Panc1 (cell line): ENCODE measurements at places on chromosomes 3 and 15. TPM values are rescaled to one million over a fixed set of nuclear protein-coding genes. Genes with fewer than 3 reads are reported as not detected.

GRCh38 chr3:98012979-98013378 is 22.1 kb downstream of the GABRR3 start:
- no peaks in the 10 kb centered on the region for H3K4me1 ChIP-seq
- H3K27me3 ChIP-seq, result no peaks in the 10 kb centered on the region; the same call in 1 of the 2 replicates
- H3K27ac ChIP-seq, result no peak overlapping the region
- no peaks in the 10 kb centered on the region for H3K36me3 ChIP-seq

- no peaks in the 10 kb centered on the region for H3K27me3 ChIP-seq
- H3K27ac ChIP-seq, result no peak overlapping the region
Measured at GRCh38 chr15:39565851-39566250, 15.0 kb upstream of the THBS1 start.

GRCh38 chr3:17740721-17741141 is 1.7 kb downstream of the TBC1D5 start:
- peak overlapping the region; percentile 66 for H3K4me3 ChIP-seq
- H3K27ac ChIP-seq, result peak overlapping the region; percentile 96
- DNase-seq, result peak; percentile 61
- no peaks in the 10 kb centered on the region; the same call in 1 of the 2 replicates for H3K36me3 ChIP-seq
- H3K4me1 ChIP-seq, result peaks cover 11% of the 10 kb centered on the region

GRCh38 chr3:77468626-77469020 is 428.7 kb downstream of the ROBO2 start:
- no peaks in the 10 kb centered on the region for H3K36me3 ChIP-seq
- no peak for DNase-seq
- no peaks in the 10 kb centered on the region for H3K4me1 ChIP-seq
- H3K4me3 ChIP-seq, result no peak overlapping the region
- no peaks in the 10 kb centered on the region for H3K27me3 ChIP-seq

- H3K27ac ChIP-seq, result no peak overlapping the region
- no peaks in the 10 kb centered on the region for H3K36me3 ChIP-seq
- H3K27me3 ChIP-seq, result no peaks in the 10 kb centered on the region
- no peaks in the 10 kb centered on the region for H3K4me1 ChIP-seq
- H3K4me3 ChIP-seq, result no peak overlapping the region
Measured at GRCh38 chr3:17810759-17811158, 68.3 kb upstream of the TBC1D5 start.

DNA sequence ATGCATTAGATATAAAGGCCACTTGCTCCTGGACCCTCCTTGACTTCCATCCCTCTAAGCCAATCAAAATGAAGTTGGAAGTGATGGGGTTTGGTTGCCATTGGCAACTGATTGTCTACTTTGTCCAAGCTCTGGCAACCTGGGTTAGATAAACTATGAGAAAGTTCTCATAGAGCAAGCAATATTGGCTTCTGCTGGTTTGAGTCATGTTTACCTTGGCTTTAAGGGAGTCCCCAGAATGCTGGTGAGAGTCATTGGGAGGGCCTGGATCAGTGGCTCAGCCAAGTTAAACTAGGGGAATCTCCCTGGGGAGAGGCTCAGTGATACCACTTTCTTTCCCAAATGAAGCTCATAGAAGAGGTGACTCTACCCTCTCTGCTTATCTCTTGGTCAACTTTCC is 176.3 kb upstream of the ROPN1 start:
- no peaks in the 10 kb centered on the region for H3K36me3 ChIP-seq
- H3K27ac ChIP-seq, result no peak overlapping the region
- H3K4me3 ChIP-seq, result no peak overlapping the region
- H3K4me1 ChIP-seq, result no peaks in the 10 kb centered on the region

DNA sequence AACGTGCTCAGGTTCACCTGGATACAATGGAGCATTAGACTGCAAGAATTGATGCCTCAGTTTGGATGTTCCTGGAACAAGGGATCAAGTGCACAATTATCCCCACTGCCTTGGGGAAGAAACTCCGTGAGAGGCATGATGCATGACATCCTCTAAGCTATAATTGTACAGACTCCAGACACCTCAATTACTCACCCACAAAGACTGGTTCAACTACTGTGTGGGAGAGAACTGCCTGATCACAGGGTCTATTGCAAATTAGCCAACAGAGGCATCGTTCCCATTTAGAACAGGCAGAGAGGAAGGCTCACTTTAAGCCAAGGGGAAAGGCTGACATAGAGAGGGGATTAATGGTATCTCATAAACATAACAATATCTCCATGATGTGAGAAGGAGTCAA is 43.5 kb downstream of the ARRDC4 start:
- no peaks in the 10 kb centered on the region for H3K27me3 ChIP-seq
- H3K4me1 ChIP-seq, result no peaks in the 10 kb centered on the region
- no peaks in the 10 kb centered on the region for H3K36me3 ChIP-seq

- H3K4me1 ChIP-seq, result no peaks in the 10 kb centered on the region
- DNase-seq, result no peak
- H3K36me3 ChIP-seq, result no peaks in the 10 kb centered on the region
- no peaks in the 10 kb centered on the region for H3K27me3 ChIP-seq
- no peak overlapping the region for H3K4me3 ChIP-seq
Measured at GRCh38 chr3:43185274-43185982, 79.5 kb upstream of the POMGNT2 start.

GRCh38 chr3:176354843-176355242 is 842.4 kb downstream of the TBL1XR1 start:
- no peaks in the 10 kb centered on the region for H3K27me3 ChIP-seq
- no peaks in the 10 kb centered on the region for H3K36me3 ChIP-seq
- H3K27ac ChIP-seq, result no peak overlapping the region

- H3K4me3 ChIP-seq, result no peak overlapping the region
- H3K4me1 ChIP-seq, result peaks cover 2% of the 10 kb centered on the region; the same call in 1 of the 2 replicates
- DNase-seq, result no peak
Measured at GRCh38 chr3:132641837-132642538, 17.6 kb downstream of the ACAD11 start.

DNA sequence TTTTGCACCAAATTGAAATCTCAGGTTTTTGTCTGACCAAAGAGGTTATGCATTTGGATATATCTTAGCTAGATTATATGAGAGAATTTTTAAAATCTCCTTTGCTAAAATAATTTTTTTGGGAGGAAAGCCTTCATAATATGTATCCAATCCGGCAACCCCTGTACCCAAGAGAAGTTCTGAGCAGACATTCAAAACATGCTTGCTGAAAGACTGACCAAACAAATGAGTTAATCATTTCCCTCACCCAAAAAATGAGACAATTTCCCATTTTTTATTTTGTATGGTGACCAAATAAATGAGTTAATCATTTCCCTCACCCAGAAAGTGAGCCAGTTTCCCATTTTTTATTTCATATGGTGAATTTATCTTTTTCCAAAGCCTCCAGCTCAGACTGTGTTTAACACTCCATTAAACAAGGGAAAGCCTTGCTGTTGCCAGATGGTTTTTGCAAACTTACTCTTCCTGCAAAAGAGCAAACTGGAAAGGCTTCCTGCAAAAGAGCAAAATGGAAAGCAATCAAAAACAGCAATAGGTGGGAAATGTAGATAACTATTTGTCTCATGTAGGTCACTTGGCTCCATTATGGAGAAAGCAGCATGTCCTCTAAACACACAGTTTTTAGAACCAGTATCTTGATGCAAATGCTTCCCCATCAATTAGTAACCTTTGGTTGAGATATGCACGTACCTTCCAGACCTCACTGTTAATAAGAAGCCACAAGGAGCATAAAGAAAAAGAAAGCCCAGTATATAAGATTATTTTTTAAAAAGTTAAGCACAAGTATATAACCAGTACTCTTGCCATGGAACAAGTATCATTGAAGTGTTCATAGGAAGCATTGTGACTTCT is 78.4 kb upstream of the OSTN start:
- no peak overlapping the region for H3K4me3 ChIP-seq
- no peak for DNase-seq
- H3K4me1 ChIP-seq, result no peaks in the 10 kb centered on the region
- H3K27me3 ChIP-seq, result no peaks in the 10 kb centered on the region

DNA sequence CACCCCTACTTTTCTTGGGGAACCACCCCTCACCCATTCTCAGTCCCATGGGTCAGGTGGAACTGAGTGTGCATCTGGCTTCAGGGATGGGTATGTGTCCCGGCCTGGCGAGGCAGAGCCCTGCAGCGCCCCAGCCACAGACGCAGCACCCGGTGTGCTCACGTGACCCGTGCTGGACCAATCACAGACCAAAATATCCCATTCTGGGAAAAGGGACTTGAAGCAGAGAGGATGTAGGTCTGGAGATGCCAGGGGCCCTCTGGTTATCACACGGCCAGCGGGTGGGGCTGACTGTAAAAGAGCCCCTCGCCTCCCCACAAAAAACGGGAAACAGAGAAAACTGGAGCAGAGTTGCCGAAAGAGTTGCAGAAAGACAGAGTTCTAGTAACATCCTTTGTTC is 138.0 kb upstream of the RAD18 start:
- no peaks in the 10 kb centered on the region for H3K4me1 ChIP-seq
- no peaks in the 10 kb centered on the region for H3K27me3 ChIP-seq
- H3K4me3 ChIP-seq, result no peak overlapping the region
- DNase-seq, result no peak

DNA sequence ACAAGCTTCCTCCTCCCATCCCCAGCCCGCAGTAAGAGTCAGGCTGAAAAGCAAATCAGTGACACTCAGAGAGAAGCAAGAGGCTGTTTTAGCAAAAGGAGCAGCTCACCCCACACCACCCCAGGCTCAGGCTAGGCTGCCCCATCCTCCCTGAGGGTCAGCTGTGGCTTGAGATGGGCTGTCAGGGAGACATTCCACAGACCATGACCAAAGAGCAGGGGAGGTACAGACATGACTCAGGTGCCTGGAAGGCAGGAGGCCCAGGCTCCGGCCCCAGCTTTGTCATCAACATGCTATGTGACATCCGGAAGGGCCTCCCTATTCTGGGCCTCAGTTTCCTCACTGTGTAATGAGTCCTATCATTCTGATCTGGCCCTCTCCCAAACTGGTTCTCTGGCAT is 24.7 kb downstream of the HCN4 start:
- no peaks in the 10 kb centered on the region for H3K4me1 ChIP-seq
- H3K36me3 ChIP-seq, result no peaks in the 10 kb centered on the region
- no peak overlapping the region for H3K4me3 ChIP-seq
- no peak overlapping the region for H3K27ac ChIP-seq
- DNase-seq, result no peak

DNA sequence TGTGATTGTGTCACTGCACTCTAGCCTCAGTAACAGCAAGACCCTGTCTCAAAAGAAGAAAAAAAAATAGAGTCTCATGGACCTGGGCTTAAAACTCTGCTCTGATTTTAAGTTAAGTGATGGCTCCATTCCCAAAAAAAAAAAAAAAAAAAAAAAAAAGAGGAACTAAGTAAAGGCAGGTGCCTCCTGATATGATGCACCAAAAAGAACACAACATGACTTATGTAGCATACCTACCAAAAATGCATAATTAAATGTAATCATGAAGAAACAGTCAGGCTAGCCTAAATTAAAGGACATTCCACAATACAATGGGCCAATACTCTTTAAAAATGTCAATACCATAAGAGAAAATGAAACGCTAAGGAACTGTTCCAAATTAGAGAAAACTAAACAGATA is 5.4 kb upstream of the IREB2 start:
- no peak overlapping the region for H3K27ac ChIP-seq
- DNase-seq, result no peak
- H3K4me1 ChIP-seq, result 0 out of 2 replicates have a peak, but pooled peaks cover 4% of the 10 kb centered on the region
- no peak overlapping the region for H3K4me3 ChIP-seq
- peaks cover 3% of the 10 kb centered on the region; the same call in 1 of the 2 replicates for H3K27me3 ChIP-seq
- no peaks in the 10 kb centered on the region for H3K36me3 ChIP-seq

DNA sequence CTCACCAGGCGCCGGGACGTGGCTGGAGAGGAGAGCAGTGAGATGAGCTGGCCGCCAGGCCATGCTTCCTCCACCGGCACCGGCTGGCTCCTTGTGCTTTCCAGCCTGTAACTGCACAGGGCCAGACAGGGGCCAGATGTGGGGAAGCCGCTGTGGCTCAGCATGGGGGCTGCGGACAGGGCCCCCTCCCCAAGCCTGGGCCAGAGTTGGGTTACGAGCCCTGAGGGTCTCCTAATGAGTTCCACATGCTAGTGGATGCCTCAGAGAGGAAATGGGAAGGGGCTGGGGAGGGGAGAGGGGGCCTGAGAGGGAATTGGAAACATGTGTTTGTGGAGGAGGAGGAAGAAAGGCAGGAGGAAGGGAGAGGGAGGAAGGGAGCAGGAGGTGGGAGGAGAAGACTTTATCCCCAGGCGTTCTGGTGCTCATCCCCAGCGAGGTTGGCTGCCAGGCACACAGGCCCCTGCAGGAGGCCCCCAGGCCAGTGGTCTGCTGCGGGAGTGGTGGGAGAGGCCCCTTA is 11.7 kb upstream of the DUSP7 start:
- H3K27me3 ChIP-seq, result no peaks in the 10 kb centered on the region
- H3K4me3 ChIP-seq, result no peak overlapping the region

GRCh38 chr3:196219194-196219969 is 3.0 kb downstream of the SLC51A start:
- no peak overlapping the region for H3K27ac ChIP-seq
- peak overlapping the region; percentile 12; the same call in 1 of the 2 replicates for H3K4me3 ChIP-seq

DNA sequence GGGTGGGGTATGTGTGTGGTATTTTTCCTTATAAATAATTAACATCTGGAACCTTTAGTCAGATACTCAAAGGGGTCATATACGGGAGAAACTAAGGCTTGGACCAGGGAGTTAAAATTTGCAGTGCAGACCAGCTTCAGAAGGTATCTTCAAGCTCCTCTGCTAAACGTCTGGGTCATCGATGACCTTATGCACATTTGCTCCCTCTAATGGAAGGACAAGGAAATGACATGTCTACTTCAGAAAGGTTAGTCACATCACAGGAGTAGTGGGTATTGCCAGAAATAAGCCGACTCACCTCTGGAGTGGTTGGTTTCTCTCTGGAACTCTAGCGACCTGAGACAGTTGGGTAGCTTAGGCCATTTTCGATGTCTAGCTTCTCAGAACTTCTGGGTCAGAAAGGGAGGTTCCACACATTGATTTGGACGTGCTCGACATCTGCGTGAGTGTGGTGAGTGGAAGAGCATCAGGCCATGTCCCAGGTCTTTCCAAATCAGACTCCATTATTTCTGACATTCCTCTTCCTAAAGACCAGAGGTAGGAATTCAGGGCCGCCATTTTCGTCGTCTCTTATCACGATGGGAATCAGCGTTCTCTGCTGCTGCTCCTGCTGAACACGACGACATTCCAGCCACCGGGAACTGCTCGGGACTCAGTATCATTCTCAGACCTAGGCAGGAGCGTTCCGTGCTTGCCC is 31.8 kb upstream of the RASA2 start:
- H3K4me3 ChIP-seq, result no peak overlapping the region
- no peaks in the 10 kb centered on the region for H3K27me3 ChIP-seq
- no peak overlapping the region for H3K27ac ChIP-seq

DNA sequence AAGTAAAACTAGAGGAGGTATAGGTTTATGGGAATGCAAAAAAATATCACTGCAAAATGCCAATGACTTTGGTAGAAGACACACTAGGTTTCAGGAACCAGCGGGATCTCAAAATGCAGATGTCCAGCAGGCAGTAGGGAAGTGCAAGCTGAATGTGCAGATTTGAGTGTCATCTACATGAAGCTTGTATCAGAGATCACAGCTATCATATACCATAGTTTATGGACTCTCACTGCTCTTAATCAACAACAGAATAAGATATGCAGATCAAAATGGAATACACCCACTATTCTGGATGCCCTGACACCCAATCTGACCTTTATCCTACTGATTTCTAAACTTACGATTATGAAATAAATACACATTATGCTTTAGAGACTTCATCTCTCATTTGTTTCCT is 27.7 kb downstream of the TMCC1 start:
- no peaks in the 10 kb centered on the region for H3K27me3 ChIP-seq
- no peak overlapping the region for H3K27ac ChIP-seq
- H3K4me1 ChIP-seq, result no peaks in the 10 kb centered on the region
- H3K4me3 ChIP-seq, result no peak overlapping the region
- H3K36me3 ChIP-seq, result no peaks in the 10 kb centered on the region
- no peak for DNase-seq

ZBTB47 gene
- total RNA-seq, result 3.6 TPM

EID1 gene
- 102 TPM for total RNA-seq

PLOD2 gene
- total RNA-seq, result 158 TPM

GXYLT2 gene
- 6.1 TPM for total RNA-seq

C2CD4A gene
- 0.15 TPM for total RNA-seq

CPLX3 gene
- not detected for total RNA-seq

VGLL3 gene
- 0.15 TPM for total RNA-seq

P2RY12 gene
- not detected for total RNA-seq

RAMAC gene
- 32.0 TPM for total RNA-seq

STRIT1 gene
- total RNA-seq, result not detected

CADM2 gene
- 0.64 TPM for total RNA-seq
